ENCODE measurements at places on chromosomes 1 and 21. TPM values are rescaled to one million over a fixed set of nuclear protein-coding genes. Genes with fewer than 3 reads are reported as not detected.

The MAN1A2 gene
- total RNA-seq: 24.0 TPM

The TARDBP gene
- total RNA-seq: 215 TPM

The RXRG gene
- not detected for total RNA-seq

The ESPN gene
- 0.28 TPM for total RNA-seq

The ETV3L gene
- not detected for total RNA-seq

The LIN28A gene
- total RNA-seq: not detected

The ZMYND12 gene
- total RNA-seq: 0.69 TPM

The COL24A1 gene
- not detected for total RNA-seq

The PDPN gene
- not detected for total RNA-seq

- no peak for DNase-seq
These were observed 6.1 kb downstream of the AK2 start for GRCh38 chr1:33030575-33030974.

DNA sequence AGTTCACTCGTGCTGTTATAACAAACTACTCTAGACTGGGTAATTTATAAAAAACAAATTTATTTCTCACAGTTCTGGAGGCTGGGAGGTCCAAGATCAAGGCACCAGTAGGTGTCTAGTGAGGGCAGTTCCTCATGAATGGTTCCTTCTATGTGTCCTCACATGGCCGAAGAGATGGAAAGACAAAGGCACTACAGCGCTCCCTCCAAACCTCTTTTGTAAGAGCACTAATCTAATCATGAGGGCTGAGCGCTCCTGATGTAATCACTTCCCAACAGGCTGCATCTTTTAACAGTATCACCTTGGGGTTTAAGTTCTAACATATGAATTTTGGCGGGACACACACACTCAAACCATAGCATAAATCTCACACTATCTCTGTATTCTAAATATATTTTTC lies 54.0 kb upstream of the KANK4 start:
- no peak for DNase-seq

GRCh38 chr1:233607252-233608119 lies 6.4 kb upstream of the KCNK1 start:
- DNase-seq: no peak

GRCh38 chr1:245858022-245858721 lies 648.9 kb downstream of the SMYD3 start:
- no peak for DNase-seq

GRCh38 chr1:210237479-210237878 lies 4.9 kb downstream of the SERTAD4 start:
- no peak for DNase-seq

- DNase-seq: no peak
These were observed 51.7 kb upstream of the AJAP1 start for GRCh38 chr1:4602462-4603294.

DNA sequence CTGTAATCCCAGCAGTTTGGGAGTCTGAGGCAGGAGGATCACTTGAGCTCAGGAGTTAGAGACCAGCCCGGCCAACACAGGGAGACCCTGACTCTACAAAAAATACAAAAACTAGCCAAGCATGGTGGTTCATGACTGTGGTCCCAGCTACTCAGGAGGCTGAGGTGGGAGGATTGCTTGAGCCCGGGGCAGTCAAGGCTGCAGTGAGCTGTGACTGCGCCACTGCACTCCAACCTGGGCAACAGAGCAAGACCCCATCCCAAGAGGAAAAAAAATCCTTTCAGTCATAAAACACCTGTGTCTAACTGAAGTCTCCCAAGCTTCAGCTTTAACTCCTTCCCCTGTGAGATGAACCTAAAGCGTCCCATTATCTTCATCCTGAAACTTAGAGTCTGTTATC lies 33.1 kb upstream of the GOLT1A start:
- DNase-seq: no peak

GRCh38 chr21:36854391-36854790 lies 112.1 kb downstream of the HLCS start:
- DNase-seq: no peak
